Heart right ventricle (tissue), 16 donors: ENCODE measurements at places on chromosomes 7 and 10.

GRCh38 chr7:117567781-117568180, 88.0 kb downstream of the CFTR start:
- no peak for DNase-seq

- DNase-seq, result no peak
These were observed 102.6 kb downstream of the NEURL1 start for GRCh38 chr10:103595933-103596726.

DNA sequence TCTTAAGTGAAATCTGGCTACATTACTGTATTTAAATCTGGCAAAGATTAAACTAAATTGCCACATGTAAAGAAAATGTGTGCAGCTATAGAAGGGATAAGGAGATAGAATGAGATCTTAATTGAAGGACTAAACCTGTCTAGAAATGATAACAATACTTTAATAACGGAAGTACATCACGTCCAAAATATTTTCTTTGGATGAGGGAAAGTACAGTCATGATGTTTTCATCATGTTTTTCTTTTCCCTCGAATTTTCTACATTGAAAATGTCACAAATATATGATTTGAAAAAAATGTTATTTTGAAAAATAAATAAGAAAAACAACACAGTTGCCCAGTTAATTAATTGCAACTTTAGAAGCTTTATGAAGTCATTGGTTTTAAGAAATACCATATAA, 143.9 kb downstream of the ETV1 start:
- no peak for DNase-seq

DNA sequence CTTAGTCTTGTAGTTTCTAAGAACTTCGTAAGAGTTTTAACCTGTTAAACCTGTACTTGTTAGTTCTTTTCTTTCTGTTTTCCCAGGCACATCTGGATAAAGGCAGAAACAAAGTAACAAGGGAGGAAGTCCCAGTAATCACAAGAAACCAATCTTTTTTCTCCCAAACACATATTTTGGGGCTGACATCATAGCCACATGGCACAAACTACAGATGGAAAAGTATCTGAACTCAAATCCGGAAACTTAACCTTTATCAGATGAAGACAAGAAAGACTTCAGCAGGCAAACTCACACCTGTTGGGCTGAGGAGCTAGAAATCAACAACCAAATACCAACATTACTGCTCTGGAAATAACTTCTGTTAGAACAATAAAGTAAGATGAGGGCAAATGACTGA, 67.1 kb downstream of the CUBN start:
- no peak for DNase-seq

GRCh38 chr10:23192712-23193434, 761 bp downstream of the PTF1A start:
- DNase-seq, result no peak

DNA sequence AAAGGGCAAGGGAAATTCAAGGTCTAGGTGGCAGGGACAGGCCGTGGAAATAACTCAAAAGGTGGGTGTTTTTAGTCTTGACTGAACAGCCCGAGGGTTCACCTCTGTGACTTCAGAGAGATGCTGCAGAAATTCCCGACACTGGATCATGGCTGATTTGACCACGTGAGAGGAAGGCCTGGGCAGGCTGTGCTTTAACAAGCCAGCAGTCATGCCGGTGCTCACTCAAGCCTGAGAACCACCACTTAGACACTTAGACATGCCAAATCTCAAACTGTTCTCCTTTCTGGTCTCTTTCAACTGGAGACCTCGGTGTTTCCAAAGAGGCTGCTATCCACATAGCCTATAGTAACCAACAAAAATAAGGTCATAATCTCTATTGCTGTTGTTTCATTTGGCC, 15.4 kb downstream of the TECTB start:
- no peak for DNase-seq

GRCh38 chr7:116516324-116516723, 8.5 kb upstream of the CAV1 start:
- DNase-seq, result no peak

GRCh38 chr7:106312906-106313305, 28.1 kb upstream of the NAMPT start:
- DNase-seq, result no peak

DNA sequence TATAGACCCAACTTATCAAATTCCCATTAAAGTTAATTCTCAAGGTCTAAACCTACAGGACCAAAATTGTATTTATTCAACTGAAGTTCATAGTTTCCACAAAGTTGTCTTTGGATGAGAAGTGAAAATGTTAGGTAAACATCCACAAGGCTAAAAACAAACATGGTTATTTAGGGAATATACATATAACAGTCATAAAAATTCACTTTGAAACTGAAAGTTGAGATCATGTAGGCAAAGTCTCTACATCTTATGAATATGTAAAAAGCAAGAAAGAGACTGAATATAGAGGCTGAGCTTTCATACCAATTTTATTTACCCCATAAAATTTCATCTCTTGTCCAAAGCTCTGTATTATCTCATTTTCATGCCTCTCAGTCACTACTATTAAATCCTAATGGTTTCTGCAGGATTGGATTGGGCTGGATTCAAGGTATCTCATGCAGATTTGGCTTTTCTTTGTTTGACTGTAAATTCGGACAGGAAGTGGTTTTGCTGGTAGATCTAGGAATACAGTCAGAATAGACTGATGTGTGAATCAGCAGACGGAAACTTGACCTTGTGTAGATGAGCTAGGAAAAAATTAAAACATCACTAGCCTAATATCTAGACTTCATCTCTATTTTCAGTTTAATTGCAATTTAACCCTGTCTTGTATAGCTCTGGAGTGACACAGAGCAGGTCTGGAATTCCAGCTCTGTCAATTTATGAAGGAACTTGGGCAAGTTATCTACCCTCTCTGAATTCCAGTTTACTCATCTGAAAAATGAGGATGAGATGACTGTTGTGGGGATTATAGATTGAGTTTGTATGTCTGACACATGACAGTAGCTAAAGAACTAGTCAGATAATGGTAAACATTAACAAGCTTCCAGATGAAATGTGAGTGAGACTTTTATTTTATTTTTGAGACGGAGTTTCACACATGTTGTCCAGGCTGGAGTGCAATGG, 27.3 kb upstream of the SKAP2 start:
- DNase-seq, result no peak

DNA sequence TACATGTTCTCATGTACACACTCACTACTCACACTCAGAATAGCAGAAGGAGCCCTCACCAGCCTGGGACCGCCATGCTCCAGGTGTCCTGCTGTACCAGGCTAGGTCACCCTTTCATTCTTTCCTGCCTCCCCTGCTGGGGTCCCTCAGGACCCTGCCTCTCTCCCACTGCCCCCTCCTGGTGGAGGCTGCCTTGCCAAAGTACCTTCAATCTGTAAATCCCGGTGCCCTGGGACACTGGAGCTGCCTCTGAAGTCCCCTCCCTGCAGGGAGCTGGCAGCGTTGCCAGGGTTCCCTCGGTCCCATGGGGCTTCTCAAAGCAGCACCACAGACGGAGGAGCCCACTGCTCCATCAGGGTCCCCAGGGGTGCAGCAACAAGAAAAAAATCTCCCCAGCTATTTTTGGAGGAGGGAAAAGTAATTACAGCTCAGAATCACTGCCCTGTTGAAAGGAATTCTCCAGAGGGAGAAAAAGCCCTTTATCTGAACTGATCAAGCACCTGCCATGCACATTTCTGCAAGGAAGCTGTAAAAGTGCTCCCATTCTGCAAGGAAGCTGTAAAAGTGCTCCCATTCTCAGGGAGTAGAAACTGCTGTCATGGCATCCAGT, 259.9 kb downstream of the PTPRN2 start:
- DNase-seq, result no peak

DNA sequence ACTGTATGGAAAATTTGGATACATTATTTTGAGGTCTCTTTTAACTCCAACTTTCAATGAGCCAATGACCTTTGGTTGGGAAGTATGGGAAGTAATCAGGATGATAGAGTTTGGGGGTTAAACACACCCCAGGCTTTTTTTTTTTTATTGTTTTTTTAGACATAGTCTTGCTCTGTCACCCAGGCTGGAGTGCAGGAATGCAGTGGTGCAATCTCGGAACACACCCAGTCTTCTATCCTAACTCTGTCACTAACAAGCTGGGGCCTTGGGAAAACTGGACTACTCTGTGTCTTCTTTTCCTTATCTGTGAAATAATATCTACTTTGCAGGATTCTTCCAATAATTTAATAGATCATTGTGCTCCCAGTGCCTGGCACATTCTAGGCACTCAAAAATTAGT, 37.6 kb upstream of the AGBL3 start:
- DNase-seq, result no peak

DNA sequence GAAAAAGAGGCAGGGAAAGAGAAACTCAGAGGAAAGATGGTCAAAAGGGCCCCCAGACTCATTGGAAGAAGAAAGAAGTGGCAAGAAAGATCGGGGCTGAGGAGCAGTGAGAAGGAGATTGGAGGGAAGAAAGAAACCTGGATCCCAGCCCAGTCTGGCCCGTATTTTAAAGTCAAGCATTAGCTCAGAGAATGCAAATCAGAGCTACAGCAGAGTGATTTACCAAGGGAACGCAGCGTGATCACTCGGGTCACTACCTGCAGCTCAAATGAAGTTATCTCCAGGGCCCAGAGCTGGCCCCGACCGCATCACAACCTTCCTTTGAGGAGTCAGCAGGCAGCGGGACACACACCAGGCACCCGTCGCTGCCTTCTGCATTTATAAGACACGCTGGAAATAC, 72.8 kb downstream of the CARD11 start:
- DNase-seq, result no peak

DNA sequence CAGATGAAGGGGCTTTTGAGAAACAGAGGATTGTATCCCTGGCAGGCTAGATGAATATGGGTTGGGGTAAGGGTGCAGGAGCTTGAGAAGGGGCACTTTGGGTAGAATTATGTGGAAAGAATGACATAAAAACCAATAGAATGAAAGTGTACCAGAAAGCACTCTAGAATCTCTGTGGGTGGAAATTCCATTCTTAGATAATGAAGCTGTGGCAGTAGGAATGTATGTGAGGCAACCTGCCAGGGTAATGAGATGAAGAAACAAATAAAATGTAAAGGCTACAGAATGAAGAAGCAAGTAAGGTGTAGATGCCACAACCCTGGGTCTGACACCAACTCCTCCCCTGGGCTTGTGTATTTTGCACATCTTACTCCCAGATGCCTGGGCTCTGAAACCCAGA, 16.8 kb downstream of the NOBOX start:
- no peak for DNase-seq

GRCh38 chr7:24384362-24385030, 100.5 kb downstream of the NPY start:
- DNase-seq, result no peak

DNA sequence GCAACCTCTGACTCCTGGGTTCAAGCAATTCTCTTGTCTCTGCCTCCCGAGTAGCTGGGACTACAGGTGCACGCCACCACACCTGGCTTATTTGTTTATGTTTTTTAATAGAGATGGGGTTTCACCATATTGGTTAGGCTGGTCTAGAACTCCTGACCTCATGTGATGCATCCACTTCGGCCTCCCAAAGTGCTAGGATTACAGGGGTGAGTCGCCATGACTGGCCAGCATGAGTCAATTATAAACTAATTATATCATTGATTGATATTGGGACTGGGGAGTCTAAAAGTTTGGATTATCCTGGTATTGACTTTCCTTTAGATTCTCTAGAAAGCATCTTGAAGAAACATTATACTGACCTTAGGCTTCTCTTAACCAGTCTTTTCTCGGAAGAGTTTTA, 73.9 kb upstream of the CCNY start:
- DNase-seq, result no peak

- no peak for DNase-seq
These were observed 52.5 kb upstream of the FRMD4A start for GRCh38 chr10:14383266-14383665.

- no peak for DNase-seq
These were observed 39.0 kb downstream of the TFPI2 start for GRCh38 chr7:93851536-93851935.

DNA sequence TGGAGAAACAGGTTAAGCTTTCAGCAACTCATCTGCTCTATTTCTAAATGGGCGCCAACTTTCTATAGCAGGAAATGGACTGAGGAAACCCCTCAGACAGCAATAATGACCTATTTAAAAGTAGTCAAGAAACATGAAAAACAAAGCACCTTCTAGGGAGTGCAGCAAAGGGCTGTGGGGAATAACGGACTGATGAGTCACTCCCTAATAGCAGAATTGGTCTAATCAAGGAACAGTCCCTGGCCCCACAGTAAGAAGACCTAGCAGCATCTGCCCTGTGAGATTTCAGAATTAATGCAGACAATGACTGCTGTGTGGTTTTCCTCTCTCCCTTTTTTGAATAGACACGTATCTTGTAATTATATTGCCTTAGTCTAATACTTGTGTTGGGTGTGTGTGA, 602.9 kb downstream of the IPMK start:
- DNase-seq, result no peak

DNA sequence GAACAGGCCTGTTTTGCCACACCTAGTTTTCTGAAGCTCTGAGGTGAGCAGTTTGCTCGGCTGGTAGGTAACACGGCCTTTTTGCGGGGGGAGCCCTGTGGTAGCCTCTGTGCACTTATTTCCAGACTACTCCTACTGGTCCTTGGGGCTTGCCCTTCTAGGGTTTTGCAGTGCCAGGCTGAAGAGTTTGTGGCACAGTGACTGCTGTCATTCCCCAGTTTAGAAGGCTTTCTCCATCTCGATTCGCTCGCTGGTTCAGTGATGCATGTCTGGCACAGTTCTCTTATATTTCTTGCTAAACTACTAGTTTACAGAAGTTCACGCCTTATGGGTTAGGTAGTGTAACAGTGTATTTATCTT, 711 bp downstream of the KIF20B start:
- no peak for DNase-seq

GRCh38 chr10:13206546-13207443, 27.4 kb downstream of the UCMA start:
- no peak for DNase-seq

DNA sequence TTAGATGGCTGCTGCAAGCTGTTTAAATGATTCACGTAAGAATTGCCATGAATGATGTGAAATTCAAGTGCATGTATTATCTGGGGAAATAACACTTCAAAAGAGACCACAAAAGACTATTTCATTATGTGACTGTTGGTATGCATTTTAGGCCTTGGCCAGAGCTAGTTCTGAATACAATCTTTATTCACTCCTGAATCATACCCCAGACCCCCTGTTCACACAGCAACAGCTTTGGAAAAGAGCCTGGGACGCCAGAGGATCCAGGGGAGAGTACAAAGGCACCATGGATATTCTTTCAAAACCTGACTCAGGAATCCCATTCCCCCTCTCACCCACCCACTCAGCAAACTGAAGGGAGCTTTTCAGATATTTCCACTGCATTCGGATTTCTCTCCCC, 377.1 kb upstream of the DPP6 start:
- DNase-seq, result no peak

DNA sequence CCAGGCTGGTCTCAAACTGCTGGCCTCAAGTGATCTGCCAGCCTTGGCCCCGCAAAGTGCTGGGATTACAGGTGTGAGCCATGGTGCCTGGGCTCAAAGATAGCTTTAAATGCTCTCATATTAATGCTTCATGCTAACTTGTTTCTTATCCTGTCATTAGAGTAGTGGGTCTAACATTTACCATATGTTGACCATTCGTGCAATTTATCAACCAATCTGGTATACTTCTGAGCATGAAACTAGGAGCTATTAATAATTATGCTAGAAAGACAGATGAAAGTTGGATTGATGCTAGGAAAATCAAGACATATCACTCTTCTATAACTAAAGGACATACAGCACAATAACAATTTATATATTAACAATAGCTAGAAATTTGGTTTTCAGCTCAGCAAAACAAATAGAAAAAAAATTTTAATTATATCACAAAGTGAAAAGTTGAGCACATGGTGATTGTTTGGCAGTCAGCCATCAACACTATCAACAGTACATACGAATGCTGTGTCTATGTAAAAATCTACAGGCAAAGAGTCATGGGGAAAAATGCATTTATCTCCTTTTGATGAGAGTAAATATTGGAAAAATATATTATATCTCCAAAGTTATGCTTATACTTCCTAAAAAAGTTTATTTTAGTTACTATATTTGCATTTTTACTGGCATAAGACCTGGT, 112.1 kb upstream of the ABCB5 start:
- DNase-seq, result no peak
